ENCODE measurements at places on chromosomes 6 and 20.
A peak's percentile ranks its signal among the peaks of the same experiment; 100 is the strongest.

DNA sequence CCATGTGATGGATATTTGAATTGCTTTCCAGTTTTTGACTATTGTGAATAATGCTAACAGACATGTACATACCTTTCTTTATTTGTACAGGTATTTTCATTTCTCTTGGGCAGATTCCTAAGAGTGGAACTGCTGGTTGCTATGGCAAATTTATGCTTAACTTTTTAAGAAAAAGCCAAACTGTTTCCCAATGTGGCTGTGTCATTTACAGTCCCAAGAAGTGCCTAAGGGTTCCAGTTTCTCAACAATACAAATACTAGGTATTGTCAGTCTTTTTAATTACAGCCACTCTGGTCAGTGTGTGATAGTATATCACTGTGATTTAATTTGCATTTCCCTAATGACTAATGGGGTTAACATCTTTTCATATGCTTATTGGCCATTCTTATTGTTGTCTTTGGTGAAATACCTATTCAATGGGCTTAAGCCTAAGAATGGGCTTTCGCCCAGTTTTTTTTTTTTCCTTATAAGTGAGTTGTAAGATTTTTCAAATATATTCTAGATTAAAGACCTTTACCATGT is 10.3 kb downstream of the REPS1 start:
- DNase-seq = no peak

DNA sequence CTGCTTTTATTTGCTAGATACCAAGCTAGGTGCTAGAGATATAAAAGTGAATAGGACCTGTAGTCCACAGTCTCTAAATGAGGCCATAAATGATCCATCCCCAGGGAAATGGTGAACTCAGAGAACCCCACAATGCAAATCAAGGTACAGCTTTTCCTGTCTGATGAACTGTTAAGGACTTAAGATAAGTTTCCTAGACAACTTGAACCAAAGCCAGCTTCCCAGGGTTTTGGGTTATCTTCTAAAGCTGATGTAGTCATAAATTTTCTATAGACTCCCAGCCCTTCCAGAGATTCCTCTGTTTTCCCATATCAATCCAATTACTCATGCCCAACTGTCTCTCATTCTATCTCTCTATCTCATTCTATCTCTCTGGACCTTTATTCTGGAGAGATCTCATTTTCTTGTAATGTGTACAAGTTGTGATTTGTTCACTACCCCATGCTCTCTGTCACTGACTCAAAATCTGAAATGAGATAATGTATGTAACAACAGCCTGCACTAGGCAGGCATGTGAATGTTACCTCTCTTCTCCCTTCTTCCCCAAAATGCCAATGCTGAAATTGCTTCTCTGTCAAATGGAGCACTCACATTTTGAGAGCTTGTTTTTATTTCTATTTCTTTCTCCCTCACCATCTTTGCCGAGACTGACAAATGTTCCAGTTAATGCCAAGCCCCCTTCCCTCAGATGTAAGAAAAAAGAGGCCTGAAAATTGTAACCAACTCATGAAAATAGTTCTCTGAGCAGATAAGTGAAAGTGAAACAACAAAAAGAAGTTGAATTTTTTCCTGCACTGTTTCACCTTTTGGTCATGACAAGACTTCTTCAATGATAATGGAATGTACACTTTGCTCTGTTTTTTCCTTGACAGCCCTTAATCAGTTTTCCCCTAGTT is 279.9 kb downstream of the SLC35F1 start:
- DNase-seq = no peak

DNA sequence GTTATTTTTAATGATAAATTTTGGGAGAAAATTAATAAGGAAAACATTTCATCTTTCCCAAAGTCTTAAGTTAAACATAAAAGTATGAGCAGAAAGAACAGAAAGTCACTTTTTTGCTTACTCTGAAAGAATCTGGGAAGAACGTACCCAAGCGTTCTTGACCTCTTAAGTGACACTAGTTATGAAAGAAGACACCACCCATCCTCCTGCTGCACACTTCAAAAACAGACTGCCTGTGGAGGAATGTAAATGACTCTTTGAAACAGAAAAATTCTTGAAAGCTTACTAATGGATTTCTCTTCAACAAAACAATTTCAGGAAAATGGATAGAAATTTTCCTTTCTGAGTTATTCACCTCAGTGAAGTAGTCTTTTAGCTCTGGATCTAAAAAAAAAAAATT is 227.7 kb downstream of the MEI4 start:
- no peak for DNase-seq

- no peak for DNase-seq
Observed at GRCh38 chr6:146111881-146112450, 83.1 kb downstream of the GRM1 start.

DNA sequence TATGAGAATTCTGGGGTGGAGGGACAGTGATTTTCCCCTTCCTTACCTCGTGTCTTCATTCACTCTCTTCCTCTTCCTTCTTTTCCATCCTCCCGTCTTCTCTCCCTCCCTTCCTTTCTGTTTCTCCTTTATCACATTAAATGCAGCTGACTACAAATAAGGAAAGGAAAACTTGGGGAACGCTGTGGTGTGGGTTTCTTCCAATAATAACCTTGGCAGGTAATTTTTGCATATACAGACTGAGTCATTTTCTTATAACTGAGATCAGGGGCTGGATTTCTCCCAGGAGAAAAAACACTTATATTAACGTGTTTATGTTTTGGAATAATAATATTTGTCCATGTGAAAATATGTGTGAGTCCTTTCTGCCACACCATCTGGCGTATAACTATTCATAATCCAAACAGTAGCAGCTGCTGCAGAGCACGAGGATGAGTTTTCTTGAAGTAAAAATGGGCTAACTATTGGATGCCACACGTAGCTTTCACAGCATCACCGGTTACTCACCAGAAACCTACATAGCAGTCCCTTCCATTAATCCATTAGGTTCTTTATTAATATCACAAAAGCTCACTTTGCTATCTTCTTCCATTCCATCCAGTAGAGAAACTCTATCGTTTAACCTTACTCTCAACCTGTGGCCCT is 139.2 kb upstream of the SASH1 start:
- DNase-seq = no peak

GRCh38 chr20:56826705-56827665 is 197.9 kb downstream of the TFAP2C start:
- no peak for DNase-seq

- DNase-seq = no peak
Observed at GRCh38 chr20:61657721-61658377, 405.8 kb downstream of the CDH4 start.

- DNase-seq = no peak
Observed at GRCh38 chr6:143844006-143844405, 868 bp downstream of the LTV1 start.

DNA sequence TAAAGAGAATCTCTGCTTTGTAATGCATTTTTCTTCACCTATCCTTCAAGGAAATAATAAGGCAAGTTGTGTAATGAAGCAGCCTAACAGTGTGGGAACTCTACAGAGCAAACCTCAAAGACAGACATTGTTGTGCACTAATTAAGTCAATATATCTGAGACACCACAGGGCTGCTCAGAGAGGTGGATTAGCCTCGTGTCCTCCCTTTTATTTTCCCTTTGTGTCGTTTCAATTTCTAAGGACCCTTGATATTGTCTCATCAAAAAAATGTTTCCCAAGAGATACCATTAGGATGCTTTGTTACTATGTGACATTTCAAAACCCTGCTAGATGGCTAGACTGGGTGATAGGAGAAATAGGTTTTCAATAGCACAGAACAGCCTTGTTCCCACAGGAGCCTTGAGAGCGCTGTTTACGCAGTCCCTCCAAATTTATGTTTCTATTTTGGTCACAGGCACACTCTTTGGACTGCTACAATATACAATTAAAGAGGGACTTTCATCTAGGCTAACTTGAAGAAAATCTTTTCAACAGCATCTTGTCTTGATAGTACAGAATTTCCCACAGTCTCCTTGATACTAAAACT is 23.1 kb downstream of the UBE3D start:
- DNase-seq = no peak

GRCh38 chr20:10336959-10337729 is 96.9 kb downstream of the MKKS start:
- DNase-seq = no peak

DNA sequence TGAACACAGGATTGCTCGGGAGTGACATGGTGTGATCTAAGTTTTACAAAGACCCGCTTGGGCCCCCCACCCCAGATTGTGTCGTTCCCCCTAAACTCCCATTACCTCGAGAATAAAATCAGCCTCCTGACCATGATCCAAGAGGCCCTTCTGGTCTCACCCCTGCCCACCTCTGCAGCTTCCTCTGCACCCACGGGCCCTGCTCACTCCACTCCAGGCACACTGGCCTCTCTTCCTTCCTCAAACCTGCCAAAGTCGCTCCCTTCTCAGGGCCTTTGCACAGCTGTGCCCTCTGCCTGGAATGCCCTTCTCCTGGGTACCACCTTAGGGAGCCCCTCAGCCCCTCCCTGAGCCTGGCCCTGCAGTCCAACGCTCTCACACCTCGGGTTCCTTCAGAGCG is 17.9 kb downstream of the TGM2 start:
- no peak for DNase-seq

DNA sequence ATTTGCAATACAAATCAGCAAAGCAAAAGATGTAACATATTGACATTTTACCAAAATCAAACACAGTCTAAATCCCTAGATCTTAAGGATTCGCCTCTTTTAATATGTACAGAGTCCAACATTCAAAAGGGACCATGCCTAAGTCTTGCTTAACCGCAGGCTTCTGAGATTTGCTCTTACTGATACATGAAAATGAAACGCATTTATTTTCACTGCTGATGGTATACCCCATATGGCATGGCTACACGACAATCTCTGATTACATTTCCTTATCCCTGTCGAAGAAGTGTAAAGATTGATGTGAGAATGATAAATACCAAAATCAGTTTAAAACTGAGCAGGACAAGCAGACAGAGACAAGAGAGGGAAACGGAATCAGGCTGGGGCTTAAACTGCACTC is 75.4 kb downstream of the KIF16B start:
- no peak for DNase-seq

GRCh38 chr20:5171064-5171789 is 44.4 kb downstream of the CDS2 start:
- no peak for DNase-seq

DNA sequence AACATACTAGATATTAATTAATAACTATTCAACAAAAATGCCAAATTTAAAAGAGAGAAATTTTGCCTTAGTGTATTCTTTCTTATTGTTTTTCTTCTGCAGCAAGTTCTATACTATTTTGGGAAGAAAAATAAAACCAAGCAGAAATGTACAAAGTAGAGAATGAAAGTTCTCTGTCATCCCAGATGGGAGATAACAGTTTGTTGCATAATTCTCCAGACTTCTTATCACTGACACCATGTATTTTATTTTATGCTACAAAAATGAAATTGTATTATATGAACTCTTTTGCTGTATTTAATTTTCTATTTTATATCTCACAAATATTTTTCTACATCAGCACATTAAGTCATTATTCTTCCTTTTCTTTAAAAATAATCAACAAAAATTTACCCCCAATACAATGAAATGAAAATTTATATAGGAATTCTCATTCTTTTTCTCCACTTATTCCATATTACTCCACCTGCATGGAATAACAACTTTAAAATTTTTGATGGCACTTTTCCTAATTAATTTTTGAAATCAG is 18.2 kb downstream of the TMEM244 start:
- no peak for DNase-seq

GRCh38 chr6:158344534-158344933 is 32.3 kb downstream of the TULP4 start:
- no peak for DNase-seq

DNA sequence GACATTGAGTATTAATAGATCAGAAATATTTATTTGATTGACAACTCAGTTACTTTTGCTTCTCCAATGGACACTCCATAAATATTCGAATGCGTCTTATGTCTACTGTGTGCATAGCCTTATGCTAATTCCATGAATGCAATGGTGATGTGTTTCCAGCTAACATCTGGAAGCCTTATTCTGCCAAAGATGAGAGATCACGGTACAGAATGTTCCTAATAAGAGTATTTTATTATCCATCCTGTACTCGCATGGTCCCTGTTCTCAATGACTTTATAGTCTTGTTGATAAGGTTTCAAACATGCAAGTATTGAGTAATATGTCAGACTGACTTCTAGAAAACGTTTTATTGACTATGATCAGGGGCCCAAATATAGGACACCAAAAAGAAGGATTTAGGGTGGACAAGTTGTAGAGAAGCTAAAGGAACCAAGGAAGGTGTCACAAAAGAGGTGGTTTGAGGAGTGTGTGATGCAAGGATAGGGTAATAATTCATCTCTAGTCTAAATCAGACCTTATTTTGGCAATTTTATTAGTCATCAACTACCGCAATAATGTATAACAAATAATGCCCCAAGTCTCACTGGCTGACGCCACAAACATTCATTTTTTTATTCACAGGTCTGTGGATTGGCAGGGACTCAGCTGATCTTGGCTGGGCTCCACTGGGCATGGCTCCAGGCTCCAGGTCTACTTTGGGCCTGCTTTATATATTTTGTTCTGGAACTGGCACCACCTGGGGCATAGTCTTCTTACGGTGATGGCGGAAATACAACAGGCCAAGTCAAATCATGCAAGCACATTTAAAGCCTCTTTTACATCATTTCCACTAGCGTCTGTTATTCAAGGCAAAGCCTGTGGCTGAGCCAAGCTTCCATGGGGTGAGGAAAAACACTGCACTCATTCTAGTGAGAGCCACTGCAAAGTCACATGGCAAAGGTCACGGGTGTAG is 24.5 kb upstream of the CD83 start:
- no peak for DNase-seq

- no peak for DNase-seq
Observed at GRCh38 chr6:69985180-69985579, 118.8 kb downstream of the COL19A1 start.

GRCh38 chr6:31170987-31171671 is 647 bp upstream of the POU5F1 start:
- no peak for DNase-seq

DNA sequence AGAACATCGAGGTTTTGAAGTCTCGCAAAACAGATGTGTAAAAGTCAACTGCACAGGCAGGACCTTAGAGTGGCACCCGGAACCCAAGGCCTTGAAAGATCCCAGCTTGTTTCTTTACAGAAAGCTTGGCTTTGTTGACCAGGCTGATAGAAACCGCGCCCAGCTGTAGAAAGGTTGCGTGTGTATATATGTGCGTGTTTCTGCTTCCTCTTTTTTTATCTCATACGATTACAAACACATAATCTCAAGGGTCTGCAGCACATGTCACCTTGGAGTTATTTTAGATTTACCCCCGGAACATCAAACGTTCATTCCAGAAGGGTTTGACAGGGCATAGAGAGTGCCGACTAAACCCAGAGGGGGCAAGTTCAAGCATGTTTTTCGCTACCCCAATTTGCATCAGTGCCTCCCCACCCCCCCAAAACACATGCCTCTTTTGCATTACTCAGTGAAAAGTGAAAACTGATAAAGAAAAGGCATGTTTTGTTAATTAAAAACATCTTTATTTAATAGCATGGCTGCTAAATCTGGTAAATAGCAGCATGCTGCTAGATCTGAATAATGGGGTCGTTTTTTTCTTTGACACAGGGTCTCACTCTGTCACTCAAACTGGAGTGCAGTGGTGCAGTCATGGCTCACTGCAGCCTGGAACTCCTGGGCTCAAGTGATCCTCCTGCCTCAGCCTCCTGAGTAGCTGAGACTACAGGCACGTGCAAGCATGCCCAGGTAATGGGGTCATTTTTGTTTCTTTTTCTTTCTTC is 33.2 kb upstream of the NCOA3 start:
- DNase-seq = peak; percentile 46

- DNase-seq = no peak
Observed at GRCh38 chr20:14720251-14720650, 382.8 kb upstream of the FLRT3 start.

Data from GF-D8 (cell line).